Naive thymus-derived CD4-positive, alpha-beta T cell (primary cell): ENCODE measurements at places on chromosomes 5 and 9. TPM values are rescaled to one million over a fixed set of nuclear protein-coding genes. Genes with fewer than 3 reads are reported as not detected.

Gene NUTM2F
- not detected for total RNA-seq

Gene C5orf34
- total RNA-seq: 4.8 and 5.2 TPM in 2 replicates

Gene OR2V2
- not detected for total RNA-seq

Gene P4HA2
- not detected for total RNA-seq

Gene CCL27
- total RNA-seq: not detected in 2 replicates

Gene N4BP3
- total RNA-seq: 2.1 TPM

Gene C9
- total RNA-seq: not detected

Gene EGFL7
- total RNA-seq: not detected

Gene SLC2A6
- 34.7 TPM for total RNA-seq

Gene NUP155
- total RNA-seq: 26.4 TPM

GRCh38 chr5:110925398-110925797 is 146.1 kb upstream of the TSLP start:
- no peak for DNase-seq

DNA sequence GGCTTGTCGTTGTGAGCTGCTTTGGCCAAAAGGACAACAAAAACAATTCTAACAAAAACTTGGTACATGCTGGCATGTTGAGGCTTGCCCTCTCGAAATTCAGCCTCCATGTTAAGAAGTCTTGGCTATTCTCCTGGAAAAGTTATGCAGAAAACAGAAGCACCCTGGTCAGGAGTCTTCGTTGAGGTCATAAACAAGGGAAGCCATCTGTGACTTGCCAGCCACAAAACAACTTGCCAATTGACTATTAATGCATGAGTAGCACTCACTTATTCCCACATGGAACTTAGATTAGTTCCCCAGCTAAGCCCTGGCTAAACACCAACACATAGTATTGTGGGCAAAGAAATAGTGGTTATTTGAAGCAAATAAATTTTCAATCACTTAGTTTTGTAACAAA is 521.0 kb upstream of the CHD1 start:
- no peak for DNase-seq

GRCh38 chr5:58787987-58788386 is 205.1 kb downstream of the RAB3C start:
- DNase-seq: no peak

GRCh38 chr5:38772471-38772870 is 73.3 kb upstream of the OSMR start:
- DNase-seq: no peak

DNA sequence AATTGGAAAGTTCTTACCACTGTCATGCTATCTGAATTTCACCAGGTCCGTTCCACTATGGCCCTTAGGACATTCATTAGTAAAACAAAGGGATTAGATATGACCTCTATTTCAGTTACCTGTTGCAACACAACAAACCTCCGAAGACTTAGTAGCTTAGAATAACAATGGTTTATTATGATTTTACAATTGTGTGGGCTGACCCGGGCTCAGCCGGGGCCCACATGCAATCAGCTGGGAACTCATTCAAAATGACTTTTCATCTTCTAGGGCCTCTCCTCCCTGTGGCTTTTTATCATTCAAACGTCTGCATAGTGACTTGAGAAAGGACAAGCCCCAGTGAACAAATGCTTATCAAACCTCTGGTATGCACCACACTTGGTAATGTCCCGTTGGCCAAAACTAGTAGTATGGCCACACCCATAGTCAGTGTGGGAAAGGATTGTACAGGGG is 2.3 kb upstream of the FBXW11 start:
- DNase-seq: no peak

DNA sequence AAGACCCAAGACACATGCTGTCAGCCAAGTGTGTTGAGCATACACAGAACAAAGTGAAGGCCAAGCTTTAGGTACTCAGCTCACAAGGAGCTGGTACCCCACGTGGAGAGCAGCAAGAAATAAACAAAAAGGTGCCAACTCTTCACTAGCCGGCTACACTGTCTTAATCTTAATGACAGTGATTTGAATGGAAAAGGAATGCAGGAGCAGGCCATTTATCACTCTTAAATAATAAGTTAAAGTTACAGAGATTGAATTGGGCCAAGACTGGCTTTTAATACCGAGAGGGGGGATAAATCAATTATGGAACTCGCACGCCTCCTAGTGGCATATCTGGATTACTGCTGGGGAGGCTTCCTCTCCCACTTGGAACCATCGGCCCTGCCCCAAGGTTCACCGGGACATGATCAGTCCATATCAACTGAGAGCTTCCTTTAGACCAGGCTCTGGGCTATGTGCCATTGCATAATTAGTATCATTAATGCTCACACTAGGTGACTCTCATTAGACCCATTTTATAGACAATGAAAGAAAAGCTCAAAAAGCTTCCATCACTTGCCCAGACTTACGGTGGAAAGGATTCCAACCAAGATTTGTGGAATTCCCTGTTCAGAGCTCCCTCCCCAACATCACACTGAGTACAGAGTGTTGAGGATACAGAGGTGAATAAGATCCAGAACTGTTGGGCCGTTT is 94.0 kb downstream of the ACTL7B start:
- DNase-seq: no peak

GRCh38 chr5:176927562-176927961 is 28.4 kb upstream of the HK3 start:
- no peak for DNase-seq

GRCh38 chr5:73284985-73285384 is 112.0 kb downstream of the TMEM174 start:
- DNase-seq: no peak

GRCh38 chr9:117290306-117290840 is 124.5 kb downstream of the ASTN2 start:
- DNase-seq: no peak

DNA sequence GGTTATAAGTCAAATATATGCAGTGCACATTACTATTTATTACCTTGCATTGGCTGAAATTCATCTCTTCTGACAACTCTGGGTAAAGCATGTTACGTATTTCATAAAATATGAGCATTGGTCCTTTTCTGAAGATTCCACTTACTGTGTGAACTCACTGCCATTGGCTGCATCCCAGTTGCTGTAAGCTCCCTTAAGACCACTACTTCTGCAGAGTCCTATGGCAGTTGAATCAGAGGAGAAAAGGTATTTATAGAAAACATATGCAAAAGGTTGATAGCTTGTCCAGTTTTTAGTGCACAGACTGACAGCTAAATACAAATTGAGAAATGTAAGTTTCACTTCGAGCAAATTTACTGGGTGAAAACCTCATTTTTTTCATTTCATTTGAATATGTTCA is 394.6 kb upstream of the ARRDC3 start:
- DNase-seq: no peak

GRCh38 chr5:132641841-132642240 is 16.1 kb upstream of the IL13 start:
- no peak for DNase-seq

DNA sequence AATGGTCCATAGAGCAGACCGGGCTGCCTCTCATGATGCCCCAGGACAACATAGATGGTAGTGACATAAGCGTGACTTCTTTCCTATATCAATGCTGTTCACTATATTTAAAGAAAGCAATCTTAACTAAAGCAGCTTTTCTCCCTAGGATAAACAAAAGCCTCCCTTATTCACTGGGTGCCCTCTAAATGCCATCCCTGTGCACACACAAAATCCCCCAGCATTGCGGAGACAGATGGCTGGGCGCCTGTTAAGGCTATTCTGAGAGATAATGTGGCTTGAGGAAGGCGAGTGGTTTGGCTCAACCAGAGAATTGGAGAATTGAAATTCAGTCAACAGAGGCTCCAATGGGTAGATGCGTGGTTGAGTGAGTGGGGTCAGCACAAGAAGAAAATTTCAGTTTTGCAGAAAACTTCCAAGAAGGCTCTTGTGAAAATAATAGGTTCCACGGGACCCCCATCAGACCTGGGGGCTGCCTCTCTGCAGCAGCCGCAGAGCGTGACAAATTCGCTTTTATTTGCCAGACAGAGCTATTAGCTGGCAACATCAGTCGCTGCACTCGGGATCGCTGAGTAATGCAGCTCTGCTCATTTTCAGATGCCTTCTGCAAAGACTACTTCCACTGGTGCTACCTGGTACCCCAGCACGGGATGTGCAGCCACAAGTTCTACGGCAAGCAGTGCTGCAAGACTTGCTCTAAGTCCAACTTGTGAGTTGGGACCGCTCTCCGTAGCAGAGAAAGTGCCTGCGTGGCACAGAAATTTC is 103.9 kb upstream of the ICE1 start:
- DNase-seq: no peak

DNA sequence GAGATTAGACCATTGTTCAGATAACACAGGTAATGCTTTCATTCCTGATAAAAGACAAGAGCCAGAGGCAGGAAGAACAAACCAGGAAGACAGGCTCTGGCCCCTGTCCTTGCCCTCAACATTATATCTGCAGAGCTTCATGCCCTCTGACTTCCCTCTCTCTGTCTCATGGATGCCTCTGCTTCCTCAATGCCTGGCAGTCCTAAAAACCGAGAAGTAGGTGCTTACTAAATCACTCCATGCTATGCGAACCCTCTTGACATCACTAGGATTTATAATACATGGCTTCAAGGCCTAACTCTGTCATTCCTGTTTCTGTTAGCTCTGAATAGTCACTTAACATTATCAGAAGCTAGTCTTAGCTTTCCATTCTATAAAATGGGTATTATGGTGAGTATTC is 117.8 kb downstream of the TLR4 start:
- DNase-seq: no peak

DNA sequence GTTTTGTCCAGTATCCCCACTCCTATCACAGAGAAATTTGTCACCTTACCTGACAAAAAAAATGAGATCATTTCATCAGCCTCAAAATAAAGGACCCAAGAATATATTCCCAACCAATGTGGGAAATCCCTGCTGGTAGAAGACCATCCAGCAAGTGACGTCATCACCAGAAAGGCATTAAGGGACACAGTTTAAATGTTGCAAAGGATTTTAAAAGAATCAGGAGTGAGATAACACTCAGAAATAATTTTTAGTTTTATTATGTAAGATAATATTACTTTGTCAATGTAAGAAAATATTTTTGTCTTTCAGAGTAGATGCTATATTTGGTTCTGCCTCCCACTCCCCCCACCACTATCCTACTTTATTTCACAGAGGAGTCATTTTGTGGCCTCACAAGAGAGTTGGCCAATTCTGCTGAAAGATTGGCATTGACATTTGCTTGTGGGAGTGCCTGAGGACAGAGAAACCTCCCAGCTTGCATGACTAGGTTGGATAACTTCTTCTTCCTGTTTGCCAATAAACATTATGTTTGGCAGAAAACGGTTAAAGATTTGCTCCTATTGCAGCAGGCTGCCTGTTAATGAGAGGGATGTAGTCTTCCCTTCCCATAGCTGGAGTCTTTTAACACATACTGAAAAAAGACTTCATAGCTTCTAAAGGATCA is 288.6 kb upstream of the DAB2 start:
- DNase-seq: no peak

DNA sequence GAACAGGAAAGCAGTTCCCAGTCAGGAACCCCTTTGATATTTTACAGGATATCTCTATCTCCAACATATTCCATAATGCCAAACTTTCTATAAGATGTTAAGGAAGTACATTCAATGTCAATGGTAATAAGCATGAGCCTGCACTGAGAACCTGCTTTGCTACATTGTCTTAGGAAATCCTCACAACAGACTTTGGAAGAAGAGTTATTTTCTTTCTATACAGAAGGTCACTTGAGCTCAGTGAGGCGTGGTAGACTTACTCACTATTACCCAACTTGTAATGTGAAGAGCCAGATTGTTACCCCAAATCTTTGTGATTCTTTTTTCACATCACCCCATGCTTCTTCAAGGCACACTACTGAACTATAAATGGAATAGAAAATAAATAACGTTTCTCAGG is 435.9 kb downstream of the DNAH5 start:
- DNase-seq: no peak

- DNase-seq: no peak
Measured at GRCh38 chr5:169788168-169788567, 151.1 kb downstream of the DOCK2 start.

- no peak for DNase-seq
Measured at GRCh38 chr5:76604838-76605237, 18.4 kb downstream of the F2RL2 start.

DNA sequence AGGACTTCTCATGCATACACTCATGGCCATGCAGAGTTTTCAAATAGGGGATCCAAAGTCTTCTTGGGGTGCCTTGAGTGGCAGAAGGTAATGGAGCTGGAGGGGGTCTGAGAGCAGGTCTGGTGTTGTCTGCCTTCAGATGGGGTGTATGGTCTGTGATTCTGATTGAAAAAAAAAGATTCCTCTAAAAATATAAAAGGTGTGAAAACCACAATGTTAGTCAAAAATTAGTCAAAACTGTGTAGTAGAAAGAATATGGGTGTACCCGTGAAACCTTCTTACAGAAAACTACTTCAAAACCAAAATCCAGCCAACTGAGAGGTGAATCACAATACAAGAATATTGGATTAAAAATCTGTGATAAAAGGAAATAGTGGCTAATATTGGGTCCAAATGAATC is 20.1 kb downstream of the DOCK2 start:
- DNase-seq: no peak

GRCh38 chr5:64746446-64746845 is 22.0 kb downstream of the SREK1IP1 start:
- no peak for DNase-seq

DNA sequence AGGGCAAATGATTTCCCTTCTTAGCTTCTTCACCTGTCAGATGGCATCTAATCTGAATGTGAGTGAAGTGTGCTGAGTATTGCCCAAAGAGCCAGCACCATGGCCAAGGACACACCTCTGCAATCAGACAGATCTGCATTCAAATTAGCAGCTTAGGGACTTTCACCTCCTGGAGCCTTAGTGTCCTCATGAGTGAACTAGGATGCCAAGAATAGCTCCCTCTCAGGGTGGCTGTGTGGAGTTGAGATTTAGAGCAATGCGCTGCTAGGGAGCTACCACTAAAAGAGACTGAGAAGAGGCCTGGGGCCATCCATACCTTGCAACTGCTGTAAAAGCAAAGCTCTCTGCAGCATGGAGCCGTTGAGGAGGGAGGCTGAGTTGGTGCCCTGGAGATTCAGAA is 1.4 kb downstream of the CIZ1 start:
- DNase-seq: no peak

GRCh38 chr9:125399165-125399564 is 137.5 kb downstream of the GAPVD1 start:
- no peak for DNase-seq

GRCh38 chr5:52685566-52685965 is 102.2 kb upstream of the ITGA1 start:
- DNase-seq: no peak

- no peak for DNase-seq
Measured at GRCh38 chr5:147065071-147065470, 169.8 kb upstream of the STK32A start.

DNA sequence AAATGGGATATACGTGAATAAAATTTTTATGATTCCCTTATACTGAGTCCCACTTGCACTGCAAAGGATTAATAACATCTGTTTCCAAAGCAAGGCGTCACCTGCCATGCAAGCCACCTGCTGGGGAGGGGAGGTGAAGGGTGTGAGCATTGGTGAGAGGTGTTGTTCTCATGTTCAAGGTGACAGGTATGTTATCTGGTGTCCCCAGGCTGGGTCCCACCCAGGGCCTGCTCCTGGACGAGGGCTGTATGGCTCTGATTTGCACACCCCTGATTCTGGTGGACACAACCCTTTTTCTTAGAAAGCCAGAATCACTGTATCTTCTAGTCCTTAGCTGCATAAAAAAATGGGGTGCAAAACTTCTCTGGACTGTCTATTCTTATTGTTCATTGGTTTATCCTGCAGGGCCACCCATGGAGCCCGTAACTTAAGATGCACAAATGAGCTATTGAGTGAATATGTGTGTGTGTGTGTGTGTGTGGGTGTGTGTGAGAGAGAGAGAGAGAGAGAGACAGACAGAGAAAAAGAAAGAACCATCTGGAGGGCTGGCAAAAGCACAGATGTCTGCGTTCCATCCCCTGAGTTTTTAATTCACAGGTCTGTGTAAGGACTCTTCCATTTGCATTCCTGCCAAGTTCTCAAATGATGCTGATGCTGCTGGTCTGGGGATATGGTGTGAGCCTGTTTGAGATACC is 53.7 kb downstream of the SYK start:
- no peak for DNase-seq
